T47D (cell line): ENCODE measurements at places on chromosomes 6 and 20.

DNA sequence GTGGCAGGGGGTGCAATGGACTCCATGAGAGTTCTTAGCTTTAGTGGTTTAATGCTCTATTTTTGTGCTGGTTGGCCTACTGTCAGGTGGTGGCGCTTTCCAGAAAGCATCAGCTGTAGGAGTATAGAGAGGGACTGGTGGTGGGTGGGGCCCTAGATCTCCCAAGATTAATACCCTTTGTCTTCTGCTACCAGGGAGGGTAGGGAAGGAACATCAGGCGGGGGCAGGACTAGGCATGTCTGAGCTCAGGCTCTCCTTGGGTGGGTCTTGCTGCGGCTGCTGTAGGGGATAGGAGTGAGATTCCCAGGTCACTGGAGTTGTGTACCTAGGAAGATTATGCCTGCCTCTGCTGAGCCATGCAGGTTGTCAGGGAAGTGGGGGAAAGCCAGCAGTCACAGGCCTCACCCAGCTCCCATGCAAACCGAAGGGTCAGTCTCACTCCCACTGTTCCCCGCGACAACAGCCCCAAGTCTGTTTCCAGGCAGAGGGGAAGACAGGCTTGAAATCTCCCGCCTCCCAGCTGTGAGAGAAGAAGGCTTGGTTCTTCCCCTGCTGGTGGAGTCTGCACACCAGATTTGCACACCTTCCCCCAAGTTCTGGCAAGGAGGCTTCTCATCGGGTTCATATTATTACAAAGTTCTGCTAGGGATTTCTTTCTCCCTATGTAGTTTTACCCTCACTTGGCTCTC, 46.7 kb upstream of the PKIB start:
- no peak for DNase-seq

DNA sequence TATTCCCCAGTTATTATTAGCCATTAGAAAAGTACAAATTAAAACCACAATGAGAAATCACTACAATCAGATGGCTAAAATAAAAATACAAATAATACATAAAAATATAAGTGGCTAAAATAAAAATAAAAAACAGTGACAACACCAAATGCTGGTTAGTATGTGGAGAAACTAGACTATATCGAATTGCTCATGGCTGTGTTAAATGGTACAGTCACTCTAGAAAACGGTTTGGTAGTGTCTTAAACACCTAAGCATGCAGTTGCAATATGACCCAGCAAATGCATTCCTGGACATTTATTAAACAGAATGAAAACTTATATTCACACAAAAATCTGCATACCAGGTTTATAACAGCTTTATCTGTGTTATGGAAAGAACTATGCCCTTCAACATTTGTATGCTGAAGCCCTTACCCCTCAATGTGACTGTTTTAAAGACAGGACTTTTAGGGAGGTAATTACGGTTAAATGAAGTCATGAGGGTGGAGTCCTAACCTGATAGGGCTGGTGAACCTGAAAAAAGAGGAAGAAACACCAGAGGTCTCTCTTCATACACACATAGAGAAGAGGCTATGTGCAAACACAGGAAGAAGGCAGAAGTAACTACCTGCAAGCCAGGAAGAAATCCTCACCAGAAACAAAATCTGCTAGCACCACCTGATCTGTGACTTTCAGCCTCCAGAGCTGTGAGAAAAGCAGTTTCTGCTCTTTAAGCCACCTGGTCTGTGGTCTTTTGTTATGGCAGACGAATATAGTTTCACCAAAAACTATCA, 84.9 kb downstream of the ASCC3 start:
- peak; percentile 13 for DNase-seq

DNA sequence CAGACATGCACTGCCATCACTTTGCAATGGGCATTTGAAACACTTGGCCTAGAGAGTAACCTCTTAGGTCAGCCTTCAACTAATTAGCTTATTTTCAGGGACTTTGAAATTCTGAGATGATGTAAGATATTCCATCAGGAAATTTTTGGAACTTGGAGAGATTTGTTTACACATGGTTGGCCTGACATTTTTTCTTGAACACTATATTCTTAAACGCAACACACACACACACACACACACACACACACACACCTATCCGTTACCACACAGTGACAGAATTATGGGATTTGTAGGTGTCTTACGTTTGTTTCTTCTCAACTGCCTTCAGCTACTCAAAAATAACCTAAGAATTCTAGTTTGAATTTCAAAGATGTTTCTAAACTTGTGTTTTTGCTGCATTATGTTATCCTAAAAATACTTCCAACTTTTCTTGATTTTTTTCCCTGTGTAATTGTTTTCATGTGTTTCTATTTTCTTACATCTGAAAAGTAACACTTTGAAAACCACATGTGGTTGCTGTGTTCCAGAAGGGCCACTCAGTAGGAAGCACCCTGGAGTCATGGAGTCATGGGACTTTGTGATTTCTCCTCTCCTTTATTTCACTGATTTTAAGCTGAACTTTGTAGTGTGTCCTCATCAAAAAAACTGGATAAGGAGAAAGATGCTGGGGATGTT, 31.9 kb downstream of the MARCKS start:
- DNase-seq = no peak

DNA sequence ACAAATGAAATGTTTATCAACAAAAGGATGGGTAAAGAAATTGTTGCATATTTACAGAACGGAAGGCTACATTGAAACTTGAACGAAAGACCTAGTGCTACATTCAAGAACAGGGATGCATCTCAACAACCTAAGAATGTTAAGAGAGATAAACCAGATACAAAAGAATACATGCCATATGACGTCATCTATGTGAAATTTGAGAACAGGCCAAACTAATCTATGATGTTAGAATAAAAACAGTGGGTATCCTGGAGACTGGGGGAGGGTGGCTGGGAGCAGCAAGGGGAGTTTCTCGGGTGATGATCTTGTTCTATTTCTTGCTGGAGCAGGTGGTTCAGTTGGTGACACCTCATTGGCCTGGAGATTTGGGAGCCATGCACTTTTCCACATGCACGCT, 81.5 kb downstream of the SULF2 start:
- DNase-seq = no peak

GRCh38 chr6:137216875-137217553, 2.2 kb downstream of the IFNGR1 start:
- no peak for DNase-seq

- DNase-seq = peak; percentile 9
Observed at GRCh38 chr20:2873747-2874041, 413 bp downstream of the PTPRA start.

GRCh38 chr6:34791164-34791700, 651 bp upstream of the BLTP3A start:
- peak; percentile 61 for DNase-seq

DNA sequence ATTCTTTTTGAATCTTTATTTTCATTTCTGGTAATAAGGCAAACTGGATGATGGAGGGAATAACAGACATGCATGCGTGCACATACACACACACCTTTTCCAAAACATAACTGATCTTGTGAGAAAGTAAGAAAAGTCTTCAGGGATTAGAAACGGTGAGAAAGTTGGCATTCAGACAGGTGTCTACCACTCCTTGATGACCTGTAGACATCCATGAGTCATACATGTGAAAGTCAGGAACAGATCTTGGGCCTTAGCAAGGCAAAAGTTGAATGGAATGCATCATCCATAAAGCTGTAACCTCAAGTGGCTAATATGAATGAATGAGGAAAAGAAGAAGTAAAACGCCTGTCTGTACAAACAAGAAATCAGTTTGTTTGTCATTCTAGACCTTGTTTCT, 97.3 kb downstream of the GRIK2 start:
- DNase-seq = no peak

- DNase-seq = no peak
Observed at GRCh38 chr6:100823041-100823440, 58.1 kb downstream of the ASCC3 start.

DNA sequence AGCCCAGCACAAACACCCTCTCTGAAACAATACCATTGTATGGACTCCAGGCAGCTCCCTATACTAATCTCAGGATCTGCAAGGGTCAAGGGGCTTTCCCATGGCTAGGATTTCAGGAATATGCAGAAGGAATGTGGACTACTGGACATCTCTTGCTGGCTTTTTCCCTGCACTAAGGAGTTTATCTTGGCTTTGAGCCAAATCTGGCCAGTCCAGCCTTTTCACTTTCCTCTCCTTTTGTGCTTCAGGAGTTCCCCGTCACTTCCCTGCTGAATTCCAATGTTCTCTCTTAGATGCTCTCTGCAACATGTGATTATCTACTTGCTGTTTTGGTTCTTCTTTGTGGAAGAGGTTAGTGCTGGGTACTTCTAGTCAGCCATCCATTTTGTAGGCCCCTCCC, 568.2 kb downstream of the HDGFL1 start:
- peak; percentile 11 for DNase-seq

GRCh38 chr20:9838378-9839295, at the start of gene PAK5:
Gene PAK5 (minus strand): TSS chr20:9839076. CDS start chr20:9644328, 194,748 bp downstream.
- peak; percentile 65 for DNase-seq

GRCh38 chr20:34724172-34724571, 20.0 kb downstream of the TP53INP2 start:
- DNase-seq = no peak

DNA sequence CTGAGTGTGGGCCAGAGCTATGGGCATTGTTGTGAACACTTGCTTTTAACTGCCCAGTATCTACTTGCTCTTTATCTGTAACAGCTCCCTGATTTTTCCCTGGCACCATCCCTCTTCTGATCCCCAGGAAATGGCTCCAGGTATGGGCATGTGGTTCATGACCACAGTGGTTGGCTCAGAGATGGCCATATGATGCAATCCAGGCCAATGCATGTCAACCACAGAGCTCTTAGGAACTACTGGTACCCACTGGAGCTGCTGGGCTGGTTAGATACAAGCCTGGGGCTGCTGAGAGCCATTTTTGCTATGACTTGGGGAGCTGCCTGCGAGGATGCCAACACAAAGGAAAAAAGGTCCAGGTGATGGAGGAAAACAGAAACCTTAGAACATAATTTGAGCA, 55.6 kb downstream of the KCNB1 start:
- DNase-seq = peak; percentile 25

DNA sequence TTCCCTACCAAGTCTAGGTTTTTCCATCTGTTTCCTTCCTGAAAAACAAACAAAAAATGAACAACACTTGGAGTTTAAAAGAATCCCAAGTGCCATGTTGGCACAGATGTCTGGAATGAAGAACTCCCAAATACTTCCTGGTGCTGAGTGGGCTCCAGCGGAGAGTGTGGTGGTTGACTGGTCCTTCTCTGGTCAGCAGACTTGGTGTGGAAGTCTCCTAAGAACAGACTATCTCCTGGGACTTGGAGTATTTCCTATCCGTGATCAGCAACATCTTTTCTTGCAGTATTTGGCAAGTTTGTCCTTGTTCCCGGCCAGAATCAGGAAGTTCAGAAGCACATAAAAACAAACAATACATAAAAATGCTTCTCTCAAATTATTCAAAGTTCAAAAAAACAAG, 154.1 kb downstream of the MTFR2 start:
- DNase-seq = no peak

DNA sequence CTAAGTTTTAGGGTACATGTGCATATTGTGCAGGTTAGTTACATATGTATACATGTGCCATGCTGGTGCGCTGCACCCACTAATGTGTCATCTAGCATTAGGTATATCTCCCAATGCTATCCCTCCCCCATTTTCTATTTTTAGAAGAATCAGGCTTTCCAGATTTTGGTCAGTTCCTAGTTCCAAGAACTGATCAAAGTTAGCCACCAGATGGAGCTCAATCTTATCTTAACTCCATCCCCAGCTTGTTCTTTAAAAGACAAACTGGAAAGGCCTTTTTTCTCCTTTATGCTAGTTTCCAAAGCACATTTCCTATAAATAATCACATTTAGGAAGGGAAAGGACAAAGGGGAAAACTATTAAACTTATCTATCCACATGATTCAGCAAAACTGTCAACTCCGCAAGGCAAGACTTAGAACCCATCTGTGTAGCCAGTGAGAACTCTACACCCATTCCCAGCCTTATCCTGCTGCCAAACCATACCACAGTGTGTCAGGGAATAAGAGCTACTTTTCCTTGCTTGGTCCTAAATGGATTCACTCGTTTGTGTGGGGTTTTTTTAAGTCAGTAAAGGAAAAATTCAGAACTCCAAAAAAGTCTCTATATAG, 22.8 kb upstream of the KHDC1 start:
- DNase-seq = peak; percentile 44

GRCh38 chr6:71012866-71013469, 56.1 kb upstream of the B3GAT2 start:
- DNase-seq = peak; percentile 42

GRCh38 chr20:37880726-37881591, 22.0 kb upstream of the VSTM2L start:
- peak; percentile 53 for DNase-seq

DNA sequence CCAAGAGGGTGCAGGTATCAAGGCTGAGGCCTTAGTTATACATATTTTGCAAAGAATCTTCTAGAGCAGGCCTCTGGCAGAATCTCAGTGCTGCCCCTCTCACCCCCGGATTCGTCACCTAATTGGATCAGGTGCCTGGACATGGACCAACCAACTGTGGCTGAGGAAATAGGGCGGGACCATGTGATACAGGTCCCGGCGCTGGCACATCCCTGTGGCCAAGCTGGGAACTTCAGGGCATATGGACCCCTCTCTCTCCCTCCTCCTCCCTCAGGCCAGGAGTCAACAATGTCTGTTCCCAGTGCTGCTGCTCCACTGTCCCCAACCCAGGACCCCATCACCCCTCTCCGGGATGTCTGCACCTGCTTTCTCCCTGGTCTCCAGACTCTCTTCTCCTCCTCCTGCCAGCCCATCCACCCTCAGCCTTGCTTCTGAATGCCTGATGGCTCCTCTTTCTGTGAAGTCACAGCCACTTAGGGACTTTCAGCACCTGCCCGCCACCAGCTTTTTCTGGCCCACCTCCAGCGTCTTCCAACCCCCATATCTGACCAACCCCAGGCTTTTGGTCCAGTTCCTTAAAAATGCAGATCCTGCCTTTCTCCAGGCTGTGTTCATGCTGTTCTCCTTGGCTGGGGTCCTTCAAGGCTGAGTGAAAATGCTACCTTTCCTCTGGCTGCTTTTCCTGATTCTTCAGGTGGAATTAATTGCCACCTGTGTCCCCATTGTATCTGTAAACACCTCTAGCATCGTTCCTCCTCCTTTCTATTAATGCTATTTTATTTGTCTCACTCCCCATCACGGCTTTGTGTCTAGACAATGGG, 19.0 kb upstream of the MLN start:
- DNase-seq = no peak

DNA sequence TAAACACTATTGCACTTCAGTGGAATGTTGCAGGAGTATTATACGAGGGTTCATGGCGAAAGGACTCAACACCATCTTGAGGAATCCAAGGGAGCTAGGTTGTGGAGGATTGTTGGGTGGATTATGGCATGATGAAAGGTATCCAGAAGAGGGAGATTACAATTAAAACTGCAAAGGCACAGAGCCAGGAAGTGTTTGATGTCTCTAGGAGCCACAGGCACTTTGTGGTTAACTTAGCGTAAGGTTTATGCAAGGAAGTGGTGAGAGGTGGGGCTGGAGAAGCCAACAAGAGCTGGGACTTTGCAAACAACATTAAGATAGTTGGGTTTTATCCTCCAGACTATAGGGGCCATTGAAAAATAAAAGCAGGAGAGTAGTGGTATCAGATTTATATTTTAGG, 86.6 kb upstream of the TPD52L1 start:
- DNase-seq = no peak

GRCh38 chr6:138572167-138572875, 73.0 kb upstream of the NHSL1 start:
- peak; percentile 95 for DNase-seq
